ENCODE measurements at places on chromosomes 6 and 20. TPM values are rescaled to one million over a fixed set of nuclear protein-coding genes. Genes with fewer than 3 reads are reported as not detected.

The CDYL gene
- 37.1 TPM for polyA plus RNA-seq

The SPATS1 gene
- polyA plus RNA-seq, result not detected

The CST4 gene
- not detected for polyA plus RNA-seq

The KCNQ5 gene
- polyA plus RNA-seq, result 3.5 TPM

DNA sequence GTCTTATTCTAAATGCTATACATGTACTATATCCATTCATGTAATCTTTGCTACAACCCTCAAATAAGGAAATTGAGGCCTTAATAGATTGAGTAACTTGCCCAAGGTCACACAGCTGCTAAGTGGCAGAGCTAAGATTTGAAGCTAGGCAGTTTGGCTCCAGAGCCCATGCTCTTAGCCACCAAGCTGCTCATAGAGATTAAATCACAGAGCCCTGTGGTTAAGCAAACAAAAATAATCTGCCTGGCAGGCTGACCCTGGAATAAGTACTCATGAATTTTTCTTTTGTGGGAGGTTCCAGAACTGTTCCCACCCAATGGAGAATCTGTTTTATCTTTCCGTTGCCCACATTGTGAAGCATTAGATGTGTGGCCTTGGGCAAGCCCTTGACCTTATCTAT is 7.4 kb downstream of the AAR2 start:
- no peak for DNase-seq

Measured in keratinocyte (primary cell).